ENCODE measurements at places on chromosomes 3 and 15.

DNA sequence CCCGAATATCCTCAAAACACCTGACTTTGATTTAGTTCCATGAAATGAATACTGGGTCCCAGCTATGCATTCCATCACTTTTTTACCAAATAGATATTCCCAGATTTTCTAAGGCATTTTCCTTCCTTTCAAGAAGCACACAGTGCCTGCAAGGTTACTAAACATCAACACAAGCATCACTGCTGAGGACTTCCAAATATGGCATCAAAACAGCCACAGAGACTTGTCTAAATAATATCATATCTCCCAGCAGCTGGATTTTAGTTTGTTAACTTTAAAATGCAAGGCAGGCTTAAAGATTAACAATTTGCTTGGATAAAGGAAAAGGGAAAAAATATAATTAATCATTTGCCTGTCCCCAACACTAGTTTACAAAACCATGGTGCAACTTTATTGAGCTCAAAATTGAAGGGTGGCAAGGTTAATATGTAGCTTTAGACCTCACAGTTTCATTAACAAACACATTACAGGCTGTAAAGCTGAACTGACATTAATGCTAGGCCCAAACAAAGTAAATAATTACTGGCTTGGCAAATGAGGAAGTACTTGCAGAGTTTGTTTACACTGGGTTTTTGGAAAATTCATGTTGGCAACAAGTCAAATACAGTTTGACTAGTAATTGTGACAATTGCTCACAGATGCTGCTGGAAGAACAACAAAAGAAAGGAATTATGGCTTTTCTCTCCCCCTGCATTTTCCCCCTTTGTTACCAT, 401.7 kb upstream of the CDIN1 start:
- DNase-seq = no peak

- no peak for DNase-seq
Observed at GRCh38 chr3:55012091-55012490, 84.2 kb upstream of the LRTM1 start.

GRCh38 chr3:56885879-56886278, 84.1 kb upstream of the ARHGEF3 start:
- DNase-seq = no peak

- no peak for DNase-seq
Observed at GRCh38 chr3:100141586-100141985, 27.3 kb upstream of the FILIP1L start.

GRCh38 chr3:190289989-190290388, 32.3 kb downstream of the CLDN1 start:
- no peak for DNase-seq

GRCh38 chr3:119700920-119701734, 1.7 kb upstream of the CFAP91 start:
- DNase-seq = no peak

- DNase-seq = peak; percentile 71
Observed at GRCh38 chr3:197458179-197458707, 97.5 kb downstream of the BDH1 start.

DNA sequence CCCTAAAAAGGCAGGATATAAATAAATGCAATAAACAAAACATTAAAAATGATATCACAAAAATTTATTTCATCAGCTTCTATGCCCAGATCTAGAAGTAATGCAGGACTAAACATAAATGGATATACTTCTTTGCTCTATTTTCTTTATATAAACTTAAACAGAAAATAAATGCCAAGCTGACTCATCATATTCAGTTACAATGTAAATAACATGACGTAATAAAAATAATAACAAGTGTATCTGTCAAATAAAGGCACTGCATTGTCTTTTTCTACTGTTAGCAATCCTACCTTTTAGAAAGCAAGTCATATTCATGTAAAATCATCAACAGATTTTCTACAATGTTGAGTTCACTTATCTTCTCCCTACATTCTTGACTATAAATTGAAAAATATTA, 61.6 kb downstream of the NEK10 start:
- no peak for DNase-seq

DNA sequence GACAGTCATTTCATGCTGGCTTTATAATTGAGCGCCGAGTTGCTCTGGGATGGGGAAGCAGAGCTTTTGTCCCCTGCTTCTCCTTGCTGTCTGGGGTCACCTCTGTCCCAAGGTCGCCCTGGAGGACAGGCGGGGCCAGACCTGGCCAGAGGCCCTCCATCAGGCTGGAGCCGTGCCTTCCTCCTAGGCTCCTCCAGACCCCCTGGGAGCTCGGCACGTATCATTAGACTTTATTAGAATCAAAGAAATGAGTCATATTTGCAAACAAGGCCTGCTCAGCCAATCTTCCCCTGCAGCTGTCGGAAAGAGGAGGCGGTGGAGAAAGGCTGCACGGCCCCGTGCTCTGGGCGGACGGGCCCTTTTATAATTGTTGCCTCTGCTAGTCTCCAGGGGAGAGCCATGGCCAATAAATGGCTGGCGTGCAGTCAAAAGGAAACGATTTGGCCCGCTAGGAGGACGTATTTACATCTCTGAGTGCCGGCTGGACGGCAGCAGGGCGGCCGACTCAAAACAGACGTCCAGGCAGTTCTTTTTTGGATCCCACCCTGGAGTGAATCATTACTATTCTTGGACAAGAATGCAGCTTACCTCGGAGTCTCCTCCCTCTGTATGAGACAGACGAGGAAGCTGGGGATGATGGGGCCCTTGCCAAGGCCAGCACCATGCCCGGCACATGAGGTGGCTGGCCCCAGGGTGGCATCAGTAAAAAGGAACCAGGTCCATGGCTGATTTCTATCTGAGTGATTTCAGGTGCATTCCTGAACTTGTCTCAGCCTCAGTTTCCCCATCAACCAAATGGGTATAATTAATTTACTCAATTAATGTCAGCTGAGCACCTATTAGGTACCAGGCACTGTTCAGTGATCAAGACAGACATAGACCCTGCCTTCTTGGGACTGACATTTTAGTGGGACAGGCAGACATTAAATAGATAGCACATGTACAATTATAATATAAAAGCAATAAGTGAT, 50.6 kb downstream of the SLC6A6 start:
- no peak for DNase-seq

GRCh38 chr3:59451800-59452746, 402.2 kb upstream of the CFAP20DC start:
- DNase-seq = peak; percentile 11

DNA sequence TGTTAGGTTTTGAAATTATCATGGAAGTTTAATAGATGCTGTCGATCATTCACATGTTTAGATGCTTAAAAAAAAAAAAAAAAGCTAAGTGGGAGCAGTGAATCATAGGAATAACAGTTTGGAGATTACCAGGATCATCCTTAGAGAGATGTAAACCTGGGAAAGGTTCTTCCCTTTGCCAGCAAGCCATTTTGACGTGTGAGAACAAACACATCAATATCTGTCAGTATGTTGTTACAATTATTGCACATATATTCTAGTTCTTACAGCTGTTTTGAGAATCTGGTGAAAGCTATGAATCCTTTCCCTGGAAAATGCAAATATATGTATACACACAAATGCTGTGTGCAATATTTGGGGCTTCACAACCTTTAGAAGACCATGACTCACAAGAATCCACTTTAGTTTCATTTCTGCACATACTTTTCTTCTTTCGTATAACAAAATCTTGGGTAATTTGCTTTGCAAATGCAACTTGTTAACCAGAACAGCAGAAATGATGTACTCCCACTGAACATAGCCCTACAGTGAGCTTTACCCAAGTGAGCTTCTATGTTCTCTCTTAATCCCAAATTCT, 12.0 kb downstream of the NFKBIZ start:
- no peak for DNase-seq

- DNase-seq = no peak
Observed at GRCh38 chr15:67267440-67267839, 12.9 kb downstream of the IQCH start.

DNA sequence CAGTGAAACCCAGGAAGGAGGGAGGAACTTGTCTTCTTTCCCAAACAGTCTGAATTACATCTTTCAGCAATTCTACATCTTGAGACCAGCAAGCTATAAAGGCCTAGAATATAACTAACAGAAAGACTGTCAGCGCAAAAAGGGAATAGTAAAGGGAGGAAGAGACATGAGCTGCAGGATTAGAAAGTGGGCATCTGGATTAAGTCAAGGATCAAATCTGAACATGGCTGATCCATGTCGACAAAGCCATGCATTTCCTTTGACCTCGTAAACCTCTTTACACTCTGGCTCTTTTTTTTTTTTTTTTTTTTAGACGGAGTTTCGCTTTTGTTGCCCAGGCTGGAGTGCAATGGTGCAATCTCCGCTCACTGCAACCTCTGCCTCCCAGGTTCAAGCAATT, 35.4 kb upstream of the KCNMB3 start:
- no peak for DNase-seq

GRCh38 chr15:35723852-35724251, 177.9 kb upstream of the DPH6 start:
- no peak for DNase-seq

- DNase-seq = no peak
Observed at GRCh38 chr15:96117270-96117669, 213.2 kb upstream of the NR2F2 start.

DNA sequence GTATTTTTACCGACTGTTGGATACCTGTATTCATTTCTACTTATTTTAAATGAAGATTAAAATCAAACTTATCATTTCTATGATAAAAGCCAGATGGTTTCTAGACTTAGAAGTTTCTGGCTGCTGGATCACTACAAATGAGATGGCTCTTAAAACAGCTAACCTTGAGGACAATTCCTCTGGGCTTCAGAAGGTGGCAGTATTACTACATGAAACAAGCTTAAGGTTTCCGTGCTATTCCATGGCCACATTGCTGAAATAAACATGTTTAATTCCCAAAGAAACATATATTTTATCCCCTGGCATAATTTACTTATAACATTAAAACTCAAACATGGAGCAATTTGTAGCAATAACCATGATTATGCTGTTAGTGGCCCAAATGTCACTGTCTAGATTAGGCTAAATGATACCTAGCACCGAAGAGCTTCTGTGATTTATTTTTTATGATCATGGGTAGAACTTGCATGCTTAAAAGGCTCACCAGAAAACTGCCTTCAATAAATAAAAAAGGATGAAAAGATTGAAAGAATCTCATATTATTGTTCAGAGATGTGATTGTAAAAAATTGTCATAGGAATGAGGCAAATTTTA, 204.0 kb upstream of the NANOGP8 start:
- peak; percentile 36 for DNase-seq

DNA sequence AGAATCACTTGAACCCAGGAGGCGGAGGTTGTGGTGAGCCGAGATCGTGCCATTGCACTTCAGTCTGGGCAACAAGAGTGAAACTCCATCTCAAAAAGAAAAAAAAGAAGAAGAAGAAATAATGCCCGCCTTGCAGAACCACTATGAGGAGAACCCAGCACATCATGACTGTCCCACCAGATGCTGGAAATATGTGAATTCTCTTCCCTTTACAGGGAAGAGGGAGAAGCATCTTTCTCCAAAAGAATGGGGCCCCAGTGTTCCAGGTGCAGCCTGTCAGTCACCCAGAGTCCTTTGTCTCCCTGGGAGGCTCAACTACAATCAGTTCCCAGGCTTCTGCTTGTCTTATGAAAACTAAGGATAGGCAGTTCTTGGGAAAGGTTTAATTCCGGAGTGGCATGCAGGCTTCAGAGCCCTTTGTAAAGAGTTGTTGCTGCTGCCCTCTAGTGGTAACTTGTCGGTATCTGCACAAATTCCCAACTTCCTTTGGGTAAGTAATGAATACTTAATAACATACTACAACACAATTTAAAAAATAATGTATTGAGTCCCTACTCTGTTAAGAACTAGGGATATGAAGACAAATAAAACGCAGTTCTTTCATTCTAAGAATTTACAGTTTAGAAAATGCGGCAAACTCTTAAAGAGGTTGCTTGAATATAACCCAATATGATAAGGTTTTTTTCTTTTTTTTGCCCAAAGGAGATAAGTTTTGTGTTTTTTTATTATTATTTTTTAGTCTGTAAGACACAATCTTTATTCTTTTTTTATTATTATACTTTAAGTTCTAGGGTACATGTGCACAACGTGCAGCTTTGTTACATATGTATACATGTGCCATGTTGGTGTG, 18.6 kb upstream of the TICRR start:
- DNase-seq = peak; percentile 73

GRCh38 chr3:64387688-64388087, 162.4 kb upstream of the PRICKLE2 start:
- no peak for DNase-seq

- no peak for DNase-seq
Observed at GRCh38 chr3:89560568-89560967, 453.1 kb downstream of the EPHA3 start.

GRCh38 chr3:29307295-29307694, 26.4 kb downstream of the RBMS3 start:
- DNase-seq = no peak

DNA sequence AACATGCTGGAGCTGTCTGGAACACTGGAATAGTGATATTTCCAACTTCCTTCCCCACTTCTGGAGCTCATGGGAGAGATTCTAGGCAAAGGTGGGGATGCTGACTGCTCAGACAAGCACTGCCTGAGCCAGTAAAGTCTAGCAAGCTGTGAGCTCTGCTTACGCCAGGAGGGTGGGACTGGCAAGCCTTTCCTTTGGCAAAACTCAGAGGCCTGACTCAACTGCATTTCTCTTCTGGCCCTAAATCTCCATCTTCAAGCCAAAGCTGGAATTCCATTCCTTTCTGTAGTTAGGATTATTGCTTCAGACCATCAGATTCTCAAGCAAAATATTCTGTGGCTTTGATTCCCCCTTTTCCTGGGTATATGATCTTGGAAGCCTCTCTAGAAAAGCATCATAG, 20.3 kb upstream of the EPB42 start:
- DNase-seq = no peak

- no peak for DNase-seq
Observed at GRCh38 chr3:5185093-5185673, 2.3 kb upstream of the EDEM1 start.

- DNase-seq = no peak
Observed at GRCh38 chr3:127135241-127136023, 57.5 kb upstream of the PRR23E start.

DNA sequence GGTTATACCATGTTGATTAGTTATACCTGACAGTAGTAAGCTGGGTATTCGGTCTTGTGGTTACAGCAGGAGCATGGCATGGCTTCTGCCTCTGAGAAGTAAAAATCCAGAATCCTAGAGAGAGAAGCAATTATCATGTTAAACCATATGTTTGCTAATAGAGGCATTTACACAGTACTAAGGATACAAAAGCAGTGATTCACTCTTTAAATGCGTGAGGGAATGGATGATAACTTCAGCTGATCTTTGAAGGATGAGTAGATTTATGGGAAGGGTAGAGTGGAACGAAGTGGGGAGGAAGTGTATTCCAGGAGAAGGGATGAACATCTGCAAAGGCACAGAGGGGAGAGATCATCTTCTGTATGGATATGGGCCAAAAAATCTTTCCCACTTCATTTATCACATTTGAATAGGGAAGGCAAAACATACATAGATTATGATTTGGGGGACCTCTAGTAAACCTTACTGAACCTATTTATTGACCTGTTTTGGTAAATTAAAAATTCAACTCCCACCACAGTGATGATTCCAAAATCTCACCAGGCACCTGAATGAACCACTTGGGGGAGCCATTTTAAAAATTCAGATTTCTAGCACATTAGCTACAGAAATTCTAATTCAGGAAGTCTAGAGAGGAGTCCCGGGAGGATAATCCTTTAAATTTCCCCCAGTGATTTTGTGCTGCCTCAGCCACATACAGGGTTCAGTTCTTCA, 35.1 kb downstream of the IGSF10 start:
- no peak for DNase-seq

All from SW480 (cell line).